ENCODE measurements at places on chromosomes 2 and 18.

GRCh38 chr2:156343940-156344301 is 11.4 kb upstream of the NR4A2 start:
- no peak for DNase-seq

DNA sequence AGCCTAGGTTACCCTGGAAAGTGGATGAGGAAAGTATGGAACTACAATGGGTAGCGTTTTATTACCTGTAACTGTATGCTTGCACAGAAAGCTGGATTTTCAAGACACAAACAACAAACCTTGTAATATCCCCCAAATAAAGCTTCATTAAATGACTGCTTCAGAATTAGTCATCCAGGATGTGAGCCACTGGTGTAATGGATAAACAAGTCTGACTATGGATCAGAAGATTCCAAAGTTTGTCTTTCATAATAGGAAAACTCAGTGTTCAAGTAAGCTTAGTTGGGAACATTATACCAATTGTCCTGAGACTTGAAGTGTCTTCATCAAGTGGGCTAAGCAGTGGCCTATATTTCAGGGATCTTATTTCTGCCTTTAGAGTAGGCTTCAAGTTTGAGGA is 518.8 kb downstream of the LRP1B start:
- no peak for DNase-seq

- no peak for DNase-seq
These were observed 179.6 kb downstream of the MGAT5 start for GRCh38 chr2:134433469-134433868.

- DNase-seq = no peak
These were observed 367.8 kb upstream of the ID2 start for GRCh38 chr2:8314063-8314462.

DNA sequence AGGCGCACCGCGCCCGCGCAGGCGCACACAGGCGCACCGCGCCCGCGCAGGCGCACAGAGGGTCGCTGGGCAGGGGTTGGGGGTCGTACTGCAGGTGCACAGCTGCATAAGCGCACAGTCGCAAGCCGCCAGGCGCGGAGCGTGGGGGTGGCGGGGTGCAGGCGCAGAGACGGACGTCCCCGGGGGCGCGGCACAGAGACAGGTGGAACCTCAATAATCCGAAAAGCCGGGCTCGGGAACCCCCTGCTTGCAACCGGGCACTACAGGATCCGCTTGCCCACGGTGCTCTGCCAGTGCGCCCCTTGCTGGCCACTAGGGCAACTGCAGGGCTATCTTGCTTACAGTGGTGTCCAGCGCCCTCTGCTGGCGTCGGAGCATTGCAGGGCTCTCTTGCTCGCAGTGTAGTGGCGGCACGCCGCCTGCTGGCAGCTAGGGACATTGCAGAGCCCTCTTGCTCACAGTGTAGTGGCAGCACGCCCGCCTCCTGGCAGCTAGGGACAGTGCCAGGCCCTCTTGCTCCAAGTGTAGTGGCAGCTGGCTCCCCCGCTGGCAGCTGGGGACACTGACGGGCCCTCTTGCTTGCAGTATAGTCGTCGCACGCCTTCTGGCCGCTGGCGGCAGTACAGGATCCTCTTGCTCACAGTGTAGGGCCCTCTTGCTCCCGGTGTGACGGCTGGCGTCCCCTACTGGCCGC is 34.9 kb downstream of the FAM110C start:
- no peak for DNase-seq

- DNase-seq = no peak
These were observed 39.0 kb downstream of the VAPA start for GRCh38 chr18:9952633-9953416.

GRCh38 chr18:78271790-78272189 is 707.8 kb upstream of the SALL3 start:
- no peak for DNase-seq

GRCh38 chr2:227188292-227188691 is 23.9 kb downstream of the COL4A3 start:
- DNase-seq = peak; percentile 33

GRCh38 chr18:31268985-31269406 is 49.0 kb upstream of the DSG1 start:
- DNase-seq = no peak

DNA sequence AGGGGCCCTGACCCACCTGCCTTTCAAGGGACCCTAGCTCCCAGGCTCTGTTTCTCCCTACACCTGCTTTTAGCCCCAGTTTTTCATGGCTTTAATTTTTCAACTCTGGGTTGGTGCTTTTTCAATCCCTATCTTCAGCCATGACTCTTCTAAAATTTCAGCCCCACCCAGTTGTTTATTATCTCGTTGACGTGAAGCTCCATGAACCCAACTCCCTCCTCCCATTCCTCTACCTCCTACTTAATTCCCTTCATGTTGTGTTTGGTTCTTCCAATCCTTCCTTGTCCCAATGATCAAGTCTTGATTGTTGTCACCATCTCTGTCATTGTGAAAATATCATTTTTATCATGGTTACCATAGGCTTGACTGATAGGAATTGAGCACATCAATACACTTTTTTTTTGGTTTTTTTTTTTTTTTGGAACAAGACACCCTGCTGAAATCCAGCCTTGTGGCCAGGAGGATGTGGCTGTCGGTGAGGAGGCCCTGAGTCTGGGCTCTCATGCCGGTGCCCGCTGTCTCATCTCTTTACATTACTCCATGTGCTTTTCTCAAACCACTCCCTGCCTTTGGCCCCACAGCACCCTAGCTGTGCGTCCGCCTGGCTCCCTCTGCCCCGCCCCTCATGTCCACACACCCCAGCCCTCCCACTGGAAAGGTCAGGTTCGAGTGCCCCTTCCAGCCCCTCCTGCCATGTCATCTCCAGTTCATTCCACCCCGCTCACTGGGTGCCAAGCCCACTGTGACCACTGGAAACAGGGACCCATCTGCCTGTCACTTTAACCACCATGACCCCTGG is 39.3 kb downstream of the NAPG start:
- no peak for DNase-seq

- no peak for DNase-seq
These were observed 156.6 kb downstream of the TWIST2 start for GRCh38 chr2:239004274-239005015.

- no peak for DNase-seq
These were observed 214.5 kb downstream of the TMEM182 start for GRCh38 chr2:102975996-102976975.

GRCh38 chr2:188600536-188601210 is 309.0 kb downstream of the GULP1 start:
- no peak for DNase-seq

DNA sequence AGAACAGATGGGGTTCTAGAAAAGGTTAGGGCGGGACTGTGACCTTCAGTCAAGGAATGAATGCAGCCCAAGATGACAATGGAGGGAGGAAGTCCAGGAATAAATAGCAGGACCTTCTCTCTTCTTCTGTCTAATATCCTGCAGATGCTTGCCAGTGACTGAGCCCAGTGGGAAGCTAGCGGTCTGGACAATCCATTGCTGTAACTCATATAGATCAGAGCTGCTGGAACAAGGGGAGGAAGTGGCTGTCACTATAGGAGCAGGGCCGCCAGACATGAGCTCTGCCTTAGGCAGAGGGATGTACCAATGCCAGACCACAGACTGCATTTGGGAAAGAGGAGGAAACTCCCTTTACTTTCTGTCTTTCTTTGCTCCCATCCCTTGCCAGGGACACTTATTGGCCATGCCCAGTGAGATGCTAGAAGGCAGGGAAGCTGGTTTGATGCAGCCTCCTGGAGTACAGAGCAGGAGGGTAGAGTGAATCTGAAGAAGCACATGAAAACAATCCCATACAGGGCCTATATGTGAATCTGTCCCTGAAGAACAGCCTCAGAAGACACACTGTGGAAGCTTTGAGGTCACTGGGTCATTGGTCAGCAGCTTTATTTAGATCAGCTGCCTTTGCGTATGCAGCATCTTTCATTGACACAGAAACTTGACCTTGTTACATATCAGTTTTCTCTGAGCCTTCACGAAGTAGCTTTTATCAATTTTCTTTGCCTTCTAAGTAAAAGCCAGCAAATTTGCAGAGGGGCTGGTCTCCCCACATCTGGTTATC is 65.4 kb downstream of the CCDC85A start:
- DNase-seq = no peak

GRCh38 chr2:119731983-119732382 is 27.7 kb upstream of the PTPN4 start:
- DNase-seq = no peak

GRCh38 chr18:40874233-40874632 is 1080.8 kb upstream of the PIK3C3 start:
- DNase-seq = no peak

Data from GM12864 (cell line).